ENCODE measurements at places on chromosomes 4 and X.
A peak's percentile ranks its signal among the peaks of the same experiment; 100 is the strongest.

GRCh38 chrX:1455948-1456280, 3.2 kb upstream of the ASMTL start:
- no peak for DNase-seq

DNA sequence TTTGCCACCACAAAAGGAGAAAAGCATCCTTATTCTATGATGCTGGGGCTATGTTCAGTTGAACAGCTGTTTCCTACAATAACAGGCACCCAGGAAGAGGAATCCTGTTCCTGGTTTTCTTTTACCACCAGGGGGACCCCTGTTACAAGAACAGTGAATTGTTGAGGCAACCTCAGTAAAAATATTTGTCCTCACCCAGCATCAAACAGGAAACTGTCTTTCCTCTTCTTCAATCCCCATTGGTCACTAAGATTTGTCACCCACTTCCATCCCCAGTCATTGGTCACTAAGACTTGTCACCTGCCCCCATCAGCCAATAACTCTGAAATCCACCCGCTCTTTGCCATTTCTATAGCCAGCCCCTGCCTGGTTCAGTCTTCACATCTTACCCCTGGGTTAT, 143.5 kb upstream of the GALNT7 start:
- DNase-seq: peak; percentile 19

DNA sequence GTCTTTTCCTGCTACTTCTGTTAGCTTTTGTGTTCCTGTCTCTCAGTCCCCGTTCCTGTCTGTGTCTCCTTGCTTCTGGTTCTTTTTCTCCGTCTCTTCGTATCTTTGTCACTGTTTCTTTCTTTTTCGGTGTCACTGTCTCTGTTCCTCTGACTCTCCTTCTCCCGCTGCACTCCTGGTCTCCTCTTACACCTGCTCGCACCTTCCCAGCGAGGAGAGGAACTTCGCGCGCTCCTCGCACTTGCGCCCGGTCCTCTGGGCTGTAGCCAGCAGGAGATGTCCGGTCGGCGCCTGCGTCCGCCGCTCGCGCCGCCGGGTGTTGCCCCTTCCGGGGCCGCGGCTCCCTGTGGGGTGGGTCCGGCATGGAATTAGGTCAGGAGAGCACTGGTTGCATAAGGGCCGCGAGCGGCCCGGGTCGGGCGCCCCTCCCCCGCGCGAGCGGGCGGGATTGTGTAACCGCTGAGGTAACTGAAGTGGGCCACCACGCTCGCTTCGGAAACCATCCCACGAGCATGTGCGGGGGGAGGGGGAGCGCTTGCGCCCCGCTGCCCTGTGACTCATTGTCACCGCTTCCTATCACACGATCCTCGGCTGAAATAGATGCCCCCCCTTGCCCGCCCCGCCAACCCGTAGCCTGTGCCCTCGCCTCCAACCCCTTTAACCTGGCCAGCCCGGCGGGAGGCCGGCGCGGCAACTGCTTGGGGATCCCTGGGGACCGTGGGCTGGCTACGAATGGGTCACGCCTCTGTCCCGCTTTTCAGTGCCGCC, 1.6 kb downstream of the LONRF3 start:
- no peak for DNase-seq

GRCh38 chrX:52337410-52337809, 31.4 kb upstream of the XAGE2 start:
- DNase-seq: no peak

- DNase-seq: no peak
Observed at GRCh38 chr4:166531703-166532102, 658.7 kb downstream of the TLL1 start.
